Hindlimb muscle (tissue), 1 donor: ENCODE measurements at places on chromosomes 5 and 9.
A peak's percentile ranks its signal among the peaks of the same experiment; 100 is the strongest.

- DNase-seq, result peak; percentile 72
Measured at GRCh38 chr5:172106511-172107356, 81.3 kb downstream of the STK10 start.

- DNase-seq, result no peak
Measured at GRCh38 chr5:112935675-112936074, 13.6 kb upstream of the REEP5 start.

- DNase-seq, result peak; percentile 71
Measured at GRCh38 chr5:95861221-95861863, 38.8 kb upstream of the GLRX start.

- DNase-seq, result no peak
Measured at GRCh38 chr9:34456151-34456550, 2.2 kb downstream of the FAM219A start.

- no peak for DNase-seq
Measured at GRCh38 chr9:107397076-107398044, 92.2 kb downstream of the KLF4 start.

GRCh38 chr9:88313364-88314220, 74.7 kb upstream of the SPIN1 start:
- no peak for DNase-seq

DNA sequence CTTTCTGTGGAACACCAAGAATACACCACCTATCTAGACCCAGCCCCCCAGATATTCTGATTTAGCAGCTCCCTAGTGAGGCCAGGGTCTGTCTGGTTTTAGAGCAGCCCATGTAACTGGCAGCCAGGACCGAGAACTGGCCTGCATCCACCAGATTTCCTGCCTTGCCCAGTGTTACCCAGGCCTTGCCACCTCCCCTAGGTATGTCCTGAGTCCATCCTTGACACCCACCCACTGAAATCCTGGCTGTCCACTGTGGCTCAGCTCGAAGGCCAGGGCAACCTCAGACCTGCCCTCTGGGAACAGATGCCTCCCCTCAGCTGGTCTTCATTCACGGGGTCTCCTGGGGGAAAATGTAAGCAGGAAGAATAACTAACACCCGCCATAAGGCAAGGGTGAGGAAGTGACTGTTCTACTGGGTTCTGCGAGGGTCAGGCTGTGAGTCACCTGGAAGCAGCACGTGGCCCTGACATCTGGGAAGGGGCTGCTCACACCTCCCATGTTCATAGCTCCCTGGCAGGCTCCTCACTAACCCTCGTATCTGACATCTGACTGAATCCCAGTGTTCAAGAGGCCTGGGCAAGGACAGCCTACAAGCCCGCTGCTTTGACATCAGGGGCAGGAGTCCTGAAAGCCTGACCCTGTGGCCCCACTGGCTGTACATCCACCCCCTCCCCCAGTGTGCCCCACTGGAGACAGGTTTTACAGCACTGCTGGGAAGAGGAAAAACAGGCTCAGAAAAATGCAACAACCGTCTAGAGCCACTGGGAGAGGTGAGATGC, 72.7 kb downstream of the SEMA4D start:
- no peak for DNase-seq

DNA sequence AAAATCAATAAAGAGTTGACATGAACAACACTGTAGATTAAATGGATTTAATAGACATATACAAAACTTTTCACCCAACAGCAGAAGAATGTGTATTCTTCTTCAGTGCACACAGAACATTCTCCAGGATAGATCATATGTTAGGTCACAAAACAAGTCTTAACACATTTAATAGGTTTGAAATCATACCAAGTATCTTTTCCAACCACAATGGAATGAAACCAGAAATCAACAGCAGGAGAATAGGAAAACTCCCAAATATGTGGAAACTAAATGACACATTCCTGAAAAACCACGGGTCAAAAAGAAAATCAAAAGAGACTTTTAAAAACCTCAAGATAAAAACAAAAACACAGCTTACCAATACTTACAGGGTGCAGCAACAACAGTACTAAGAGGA, 790.1 kb upstream of the ZNF608 start:
- no peak for DNase-seq

DNA sequence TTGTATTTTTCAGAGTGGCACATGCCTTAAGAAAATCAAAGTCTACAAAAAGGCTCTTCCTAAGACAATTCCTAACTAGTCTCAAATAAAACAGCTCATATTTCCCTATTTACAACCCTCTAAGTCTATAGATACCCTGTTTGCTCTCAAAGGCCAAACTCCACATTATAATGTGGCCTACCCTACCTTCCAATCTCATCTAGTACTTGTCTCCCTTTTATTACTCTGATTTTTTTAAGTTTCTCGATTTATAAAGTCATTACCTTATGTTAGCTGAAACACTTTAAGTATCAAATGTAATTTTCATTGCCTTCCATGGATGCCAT, 19.4 kb downstream of the KIAA1191 start:
- DNase-seq, result no peak

- DNase-seq, result no peak
Measured at GRCh38 chr5:169651526-169651925, 14.5 kb downstream of the DOCK2 start.

DNA sequence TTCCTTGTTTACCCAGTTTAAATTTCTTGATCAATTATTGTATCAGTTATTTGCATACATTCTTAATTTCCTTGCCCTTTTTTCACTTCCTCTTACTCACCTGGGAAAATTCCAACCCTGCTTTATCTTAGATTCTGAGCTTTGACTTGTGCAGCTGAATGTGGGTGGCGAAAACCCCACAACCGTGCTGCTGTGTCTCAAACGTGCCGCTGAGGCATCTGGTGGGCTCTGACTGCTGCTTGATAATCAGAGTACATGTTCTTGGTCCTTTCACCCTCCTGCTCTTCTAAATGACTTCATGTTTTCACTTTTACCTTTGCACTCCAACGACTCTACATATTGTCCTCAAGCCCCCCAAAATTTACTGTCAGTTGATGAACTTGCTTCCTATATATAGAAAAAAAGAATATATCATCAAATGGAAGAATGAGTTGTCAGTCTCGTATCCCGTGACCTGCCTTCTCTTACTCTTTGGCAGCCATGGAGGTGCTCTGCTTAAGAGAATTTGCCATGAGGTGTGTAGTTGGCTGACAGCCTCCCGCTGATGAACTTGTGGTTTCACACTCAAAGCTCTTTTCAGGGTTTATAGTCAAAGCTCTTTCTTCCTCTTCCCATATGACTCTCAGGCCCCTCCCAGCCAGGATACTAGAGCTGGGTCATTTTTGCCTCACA, 14.0 kb upstream of the JAK2 start:
- DNase-seq, result no peak

GRCh38 chr5:134819407-134819963, 26.3 kb upstream of the C5orf24 start:
- DNase-seq, result no peak

GRCh38 chr5:83645936-83646335, 74.7 kb downstream of the HAPLN1 start:
- DNase-seq, result no peak

DNA sequence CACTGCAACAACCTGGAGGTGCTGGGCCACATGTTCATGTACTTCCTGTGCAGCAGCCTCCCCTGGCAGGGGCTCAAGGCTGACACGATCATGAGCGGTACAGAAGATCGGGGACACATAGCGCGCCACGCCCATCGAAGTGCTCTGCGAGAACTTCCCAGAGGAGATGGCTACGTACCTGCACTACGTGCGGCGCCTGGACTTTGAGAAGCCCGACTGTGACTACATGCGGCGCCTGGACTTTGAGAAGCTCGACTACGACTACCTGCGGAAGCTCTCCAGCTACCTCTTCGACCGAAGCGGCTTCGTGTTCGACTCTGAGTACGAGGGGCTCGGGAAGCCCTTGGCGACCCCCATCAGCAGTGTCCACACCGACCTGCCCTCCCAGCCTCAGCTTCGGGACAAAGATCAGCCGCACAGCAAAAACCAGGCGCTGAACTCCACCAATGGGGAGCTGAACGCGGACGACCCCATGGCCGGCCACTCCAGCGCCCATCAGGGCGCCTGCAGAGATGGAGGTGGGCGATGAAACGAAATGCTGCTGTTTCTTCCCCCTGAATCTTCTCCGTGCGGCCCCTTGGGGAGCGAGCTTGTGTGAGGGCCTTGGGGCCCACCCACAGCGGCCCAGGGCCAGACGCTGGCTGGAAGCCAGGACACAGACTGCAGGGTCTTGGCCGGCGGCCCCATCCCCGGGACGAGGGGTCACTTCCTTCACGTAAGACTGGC, 56.5 kb downstream of the JAK2 start:
- no peak for DNase-seq

- no peak for DNase-seq
Measured at GRCh38 chr5:115265220-115265619, 2.5 kb upstream of the PGGT1B start.

DNA sequence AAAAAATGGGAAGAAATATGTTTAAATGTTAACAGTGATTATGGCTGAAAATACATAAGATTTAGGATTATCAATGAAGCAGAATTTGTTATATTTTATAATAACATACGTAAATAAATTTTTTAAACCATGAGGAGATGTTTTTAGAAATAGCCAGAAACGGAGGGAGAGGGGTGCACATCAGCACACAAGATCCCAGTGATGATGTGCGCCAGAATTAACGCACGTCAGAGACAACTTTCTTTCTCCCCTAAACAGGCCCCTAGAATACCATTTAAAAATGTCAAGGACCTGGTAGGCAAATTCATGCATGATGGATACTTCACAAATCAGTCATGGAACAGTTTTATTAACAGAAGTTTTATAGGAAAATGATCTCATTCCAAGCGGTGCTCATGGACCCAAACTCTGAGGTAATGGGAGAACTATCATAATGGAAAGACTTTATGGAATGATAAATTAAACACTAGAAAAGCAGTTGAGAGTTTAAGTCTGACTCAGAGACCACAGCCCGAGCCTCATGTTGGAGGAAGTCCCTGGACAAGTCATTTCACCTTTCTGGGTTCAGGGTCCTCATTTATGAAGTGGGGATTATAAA, 258.9 kb upstream of the GAS1 start:
- DNase-seq, result no peak

- no peak for DNase-seq
Measured at GRCh38 chr5:177501874-177502678, 4.7 kb upstream of the PDLIM7 start.

DNA sequence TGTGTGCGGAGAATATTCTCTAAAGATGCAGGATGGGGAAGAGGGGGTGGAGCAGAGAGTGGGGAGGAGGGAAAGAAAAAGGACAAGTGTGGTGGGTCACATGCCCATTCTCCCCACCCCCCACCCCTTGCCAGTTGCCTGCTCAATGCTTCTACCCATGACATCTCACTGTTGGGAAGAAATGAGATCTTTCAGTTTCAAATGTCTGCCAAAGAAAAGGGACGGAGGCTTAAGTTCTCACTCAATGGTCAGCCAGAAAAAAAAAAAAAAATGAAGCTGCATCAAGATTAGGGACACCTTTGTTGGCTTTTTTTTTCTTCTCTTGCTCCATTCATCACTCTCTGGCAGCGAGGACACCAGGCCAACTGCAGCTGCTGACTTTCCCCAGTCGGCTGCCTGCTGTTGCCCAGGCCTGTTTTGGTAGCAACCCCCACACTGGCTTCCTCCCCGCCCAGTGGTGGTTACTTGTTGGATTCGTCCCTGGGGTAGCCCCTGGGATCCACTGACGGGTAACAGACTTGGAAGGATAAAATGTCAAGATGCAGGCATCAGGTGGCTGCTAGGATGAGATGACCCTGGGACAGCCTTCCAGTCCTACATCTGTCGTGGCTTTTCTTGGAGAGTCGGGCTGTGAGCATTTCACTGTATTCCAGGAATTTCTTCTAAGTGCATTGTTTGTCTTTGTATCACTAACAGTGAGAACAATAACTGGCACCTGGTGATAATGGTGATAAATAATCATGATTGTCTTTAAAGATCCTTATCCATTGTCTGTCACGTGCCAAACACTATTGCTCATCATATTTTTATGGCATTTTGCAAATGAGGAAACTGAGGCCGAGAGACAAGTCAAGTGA, 9.1 kb downstream of the WWC1 start:
- no peak for DNase-seq

GRCh38 chr9:4147476-4148230, 152.2 kb downstream of the GLIS3 start:
- DNase-seq, result no peak

DNA sequence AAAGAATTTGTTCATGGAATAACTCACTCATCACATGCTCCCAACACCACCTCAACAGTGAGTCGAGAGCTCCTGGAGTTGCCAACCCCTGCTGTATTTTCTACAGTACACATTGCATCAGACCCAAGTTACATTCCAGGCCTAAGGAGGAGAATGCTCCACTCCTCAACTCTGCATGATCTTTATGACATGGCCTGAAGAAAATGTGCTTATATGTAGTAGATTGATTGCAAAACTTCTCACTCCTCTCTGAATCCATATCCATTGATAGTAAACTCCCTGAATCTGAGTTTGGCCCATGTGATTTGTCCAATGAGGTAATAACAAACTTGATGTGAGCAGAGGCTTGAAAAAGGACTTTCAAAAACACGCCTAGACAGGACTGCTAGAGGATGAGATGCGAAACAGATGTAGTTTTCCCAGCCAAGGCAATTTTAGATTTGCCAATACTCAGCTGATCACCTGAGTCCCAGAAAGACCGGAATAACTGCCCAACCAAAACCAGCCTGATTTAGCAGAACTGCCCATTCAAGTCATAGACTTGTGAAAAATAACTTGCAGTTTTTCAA, 29.0 kb upstream of the PAPPA start:
- no peak for DNase-seq

DNA sequence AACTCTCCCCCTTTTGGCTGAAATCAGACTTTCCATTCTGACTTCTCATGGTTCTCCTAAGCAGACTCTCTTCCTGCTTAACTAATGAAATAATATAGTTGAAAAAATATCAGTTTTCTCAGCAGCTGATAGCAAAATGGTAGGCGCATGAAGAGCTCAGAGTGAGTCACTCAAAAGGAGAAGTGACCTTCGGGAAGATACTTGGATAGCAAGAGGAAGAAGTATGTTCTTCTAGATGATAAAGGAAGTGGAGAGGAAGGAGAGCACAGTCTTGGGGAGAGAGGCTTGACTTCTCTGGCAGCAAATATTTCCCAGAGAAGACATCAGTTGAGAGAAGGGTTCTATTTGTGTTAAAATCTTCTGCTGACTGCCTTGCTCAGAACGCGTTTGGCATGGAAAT, 101.5 kb downstream of the TAF11L14 start:
- no peak for DNase-seq

DNA sequence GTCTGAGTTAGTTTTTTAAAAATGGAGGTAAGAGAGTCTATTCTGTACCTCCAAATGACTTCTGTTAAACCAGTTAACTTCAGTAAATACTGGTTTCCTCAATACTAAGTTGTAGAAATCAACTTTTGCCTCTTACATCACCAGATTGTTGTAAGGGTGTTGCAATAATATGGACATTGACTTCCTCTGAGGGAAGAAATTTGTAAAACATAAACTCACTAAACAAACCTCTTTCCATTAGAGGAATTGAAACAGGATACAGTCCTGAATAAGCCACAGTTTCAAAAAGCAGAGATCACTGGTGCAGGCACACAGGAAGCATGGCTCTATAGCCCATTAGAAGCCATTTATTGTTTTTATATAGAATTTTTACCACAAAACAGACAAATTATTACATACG, 32.7 kb upstream of the SLCO6A1 start:
- DNase-seq, result peak; percentile 34

- no peak for DNase-seq
Measured at GRCh38 chr9:115305543-115305942, 187.6 kb upstream of the TNC start.

- DNase-seq, result peak; percentile 58
Measured at GRCh38 chr5:170791325-170791954, 7.9 kb downstream of the GABRP start.
